ENCODE measurements at places on chromosomes 6 and 20. TPM values are rescaled to one million over a fixed set of nuclear protein-coding genes. Genes with fewer than 3 reads are reported as not detected.

Gene TRAPPC3L
- polyA plus RNA-seq: 0.12 TPM

Gene F13A1
- polyA plus RNA-seq: 13.5 TPM

Gene COL9A3
- 183 TPM for polyA plus RNA-seq

Gene ARMH2
- polyA plus RNA-seq: not detected

Gene RAB32
- polyA plus RNA-seq: 5.6 TPM

Gene E2F1
- polyA plus RNA-seq: 0.91 TPM

Gene PAX1
- polyA plus RNA-seq: not detected

Gene RBM24
- polyA plus RNA-seq: 0.38 TPM

Gene ROMO1
- 275 TPM for polyA plus RNA-seq

Gene KHDC1L
- 0.28 TPM for polyA plus RNA-seq

Gene BEND3
- polyA plus RNA-seq: 0.77 TPM

Gene FAM50B
- polyA plus RNA-seq: 9.7 TPM

Gene ADAM33
- polyA plus RNA-seq: 17.3 TPM

Gene LY6G6F
- polyA plus RNA-seq: not detected

Gene BTNL2
- not detected for polyA plus RNA-seq

Gene C6orf15
- polyA plus RNA-seq: not detected

Gene SEMG1
- polyA plus RNA-seq: not detected

Gene TNFRSF6B
- polyA plus RNA-seq: 14.0 TPM

Gene ZBP1
- 0.15 TPM for polyA plus RNA-seq

Gene NKX2-2
- 28.7 TPM for polyA plus RNA-seq

Gene SLC22A16
- not detected for polyA plus RNA-seq

Gene TJAP1
- polyA plus RNA-seq: 44.5 TPM

Gene FKBP1A
- 86.7 TPM for polyA plus RNA-seq

Gene OPRL1
- 0.49 TPM for polyA plus RNA-seq

Gene BHLHE23
- not detected for polyA plus RNA-seq

Gene OR2J3
- polyA plus RNA-seq: not detected

Gene ZC2HC1B
- polyA plus RNA-seq: not detected

Gene IL17A
- polyA plus RNA-seq: not detected

Gene PPIL6
- 3.3 TPM for polyA plus RNA-seq

Gene SIRPD
- not detected for polyA plus RNA-seq

Gene CSTF1
- polyA plus RNA-seq: 4.5 TPM

Gene HLA-DMB
- 6.2 TPM for polyA plus RNA-seq

Gene BLTP3A
- polyA plus RNA-seq: 2.5 TPM

Gene PRSS16
- 15.5 TPM for polyA plus RNA-seq

Gene ALDH8A1
- polyA plus RNA-seq: 1.2 TPM

Gene TRIM26
- polyA plus RNA-seq: 24.6 TPM

Gene HSPA1A
- polyA plus RNA-seq: 85.0 TPM

Gene CLPSL2
- 0.61 TPM for polyA plus RNA-seq

Gene EYA4
- 0.19 TPM for polyA plus RNA-seq

Gene RALY
- polyA plus RNA-seq: 60.4 TPM

Gene CST5
- polyA plus RNA-seq: 0.61 TPM

Gene PGM3
- polyA plus RNA-seq: 21.5 TPM

Gene CST2
- 7.5 TPM for polyA plus RNA-seq

Gene MMP24
- 6.5 TPM for polyA plus RNA-seq

Gene CRYBG1
- 3.3 TPM for polyA plus RNA-seq

Gene TGM3
- 0.40 TPM for polyA plus RNA-seq

Gene ZNF341
- polyA plus RNA-seq: 5.7 TPM

Gene DLL1
- polyA plus RNA-seq: 16.4 TPM

Gene CLVS2
- polyA plus RNA-seq: under 0.01 TPM
